ENCODE measurements at places on chromosomes 2 and 18.

- no peak for DNase-seq
These were observed 242.1 kb downstream of the GLI2 start for GRCh38 chr2:120977582-120978358.

- no peak for DNase-seq
These were observed 29.6 kb upstream of the TMEM177 start for GRCh38 chr2:119649364-119649917.

- DNase-seq, result no peak
These were observed 47.4 kb upstream of the BIN1 start for GRCh38 chr2:127154396-127154795.

DNA sequence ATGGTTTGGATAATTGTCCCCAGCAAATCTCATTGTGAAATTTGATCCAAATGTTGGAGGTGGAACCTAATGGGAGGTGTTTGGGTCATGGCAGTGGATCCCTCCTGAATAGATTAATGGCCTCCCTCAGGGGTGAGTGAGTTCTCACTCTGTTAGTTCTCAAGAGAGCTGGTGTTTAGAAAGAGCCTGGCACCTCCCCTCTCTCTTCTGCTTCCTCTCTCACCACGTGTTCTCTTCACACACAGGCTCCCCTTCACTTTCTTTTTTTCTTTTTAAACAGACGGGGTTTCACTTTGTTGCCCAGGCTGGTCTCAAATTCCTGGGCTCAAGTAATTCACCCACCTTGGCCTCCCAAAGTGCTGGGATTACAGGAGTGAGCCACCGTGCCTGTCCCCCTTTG, 111.6 kb upstream of the LTBP1 start:
- DNase-seq, result no peak

DNA sequence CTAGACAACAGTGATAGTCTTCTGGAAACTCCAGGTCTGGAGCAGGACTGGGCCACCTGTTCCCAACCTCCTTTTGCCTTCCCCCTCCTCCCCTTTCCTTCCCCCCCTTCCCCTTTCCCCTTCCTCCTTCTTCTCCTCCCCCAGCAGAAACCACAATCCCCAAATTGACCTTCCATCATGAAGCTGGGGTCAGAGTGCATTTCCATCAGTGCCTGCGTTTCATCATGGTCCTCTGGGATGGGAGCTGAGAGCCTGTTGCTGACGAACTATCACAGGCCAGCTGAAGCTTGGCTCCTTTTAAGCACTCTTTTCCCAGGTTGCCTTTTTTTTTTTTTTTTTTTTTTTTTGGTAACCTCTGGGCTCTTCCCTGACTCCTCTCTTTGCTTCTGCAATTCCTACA, 52.6 kb upstream of the SMAD2 start:
- no peak for DNase-seq

GRCh38 chr2:135840601-135841000, 3.6 kb upstream of the LCT start:
- no peak for DNase-seq

GRCh38 chr18:5534845-5535244, 9.0 kb downstream of the EPB41L3 start:
- DNase-seq, result no peak

GRCh38 chr18:36095936-36096519, 28.7 kb upstream of the RPRD1A start:
- no peak for DNase-seq

DNA sequence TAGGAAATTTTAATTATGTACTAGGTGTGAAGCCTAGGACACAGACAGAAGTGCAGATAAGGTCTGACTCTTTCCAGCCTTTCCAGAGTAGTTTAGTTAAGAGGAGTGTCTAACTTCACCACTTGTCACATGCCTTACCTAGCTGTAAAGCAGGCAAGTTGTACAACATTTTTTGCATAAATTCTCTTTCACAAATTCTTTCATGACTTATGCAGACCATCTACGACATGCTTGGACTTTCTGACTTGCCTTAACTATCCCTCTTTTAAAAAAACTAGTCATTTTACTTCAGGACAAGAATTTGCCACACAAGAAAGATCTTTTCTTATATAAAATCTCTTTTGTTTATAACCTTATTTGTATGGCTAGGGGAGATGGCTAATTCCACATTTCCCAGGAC, 1273.6 kb upstream of the SLC39A10 start:
- no peak for DNase-seq

GRCh38 chr2:145339646-145340045, 819.7 kb upstream of the ZEB2 start:
- no peak for DNase-seq

- DNase-seq, result no peak
These were observed 276.3 kb downstream of the KCNS3 start for GRCh38 chr2:18154812-18155211.

DNA sequence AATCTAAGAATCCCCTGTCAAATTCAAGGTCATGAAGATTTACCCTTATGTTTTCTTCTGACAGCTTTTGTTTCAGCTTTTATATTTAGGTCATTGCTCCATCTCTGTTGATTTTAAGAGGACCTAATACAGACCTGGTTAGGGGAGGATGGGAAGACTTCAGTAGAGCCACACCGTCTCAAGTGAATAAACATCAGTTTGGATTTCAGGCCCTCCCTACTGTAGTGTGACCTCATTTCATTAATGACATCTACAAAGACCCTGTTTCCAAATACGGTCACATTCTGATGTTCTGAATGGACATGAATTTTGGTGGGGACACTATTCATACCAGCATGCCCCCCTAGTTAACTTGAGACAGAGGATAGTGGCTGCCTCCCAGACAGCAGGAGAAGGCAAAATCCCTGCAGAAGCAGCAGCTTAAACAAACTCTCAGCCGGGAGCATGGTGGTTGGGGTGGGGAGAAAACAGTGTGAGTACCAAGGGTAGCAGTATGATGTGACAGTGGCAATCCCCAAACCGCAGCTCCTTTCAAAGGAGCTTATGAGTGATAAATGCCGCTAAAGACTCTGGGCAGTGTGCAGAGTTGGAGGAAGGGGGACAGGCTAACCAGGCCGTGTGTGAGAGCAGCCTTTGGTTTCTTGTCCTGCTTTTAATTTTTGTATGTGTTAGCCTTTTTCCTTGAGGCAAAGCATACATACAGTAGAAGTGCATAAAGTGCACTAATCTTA, 65.9 kb upstream of the TNP1 start:
- DNase-seq, result no peak

- no peak for DNase-seq
These were observed 21.8 kb upstream of the CCDC68 start for GRCh38 chr18:54981076-54981475.

GRCh38 chr2:1308678-1309077, 104.6 kb upstream of the TPO start:
- DNase-seq, result no peak

DNA sequence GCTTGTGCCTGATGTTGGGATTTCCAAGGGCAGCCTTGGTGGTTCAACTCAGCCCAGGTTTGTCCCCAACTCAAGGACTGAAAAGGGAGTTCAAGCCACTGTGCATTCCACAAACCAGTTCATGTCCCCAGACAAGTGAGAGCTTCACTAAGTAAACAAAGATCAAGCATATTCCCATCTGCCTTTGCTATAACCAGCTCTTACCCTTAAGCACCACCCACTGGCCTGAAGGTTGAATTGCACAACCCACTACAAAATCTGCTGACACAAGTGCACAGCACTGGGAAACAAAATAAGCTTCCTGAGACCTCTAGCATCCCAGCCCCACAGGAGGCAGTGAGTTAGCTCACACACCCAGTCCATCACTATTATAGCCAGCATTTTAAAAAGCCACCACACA, 516.7 kb downstream of the NR4A2 start:
- DNase-seq, result no peak

DNA sequence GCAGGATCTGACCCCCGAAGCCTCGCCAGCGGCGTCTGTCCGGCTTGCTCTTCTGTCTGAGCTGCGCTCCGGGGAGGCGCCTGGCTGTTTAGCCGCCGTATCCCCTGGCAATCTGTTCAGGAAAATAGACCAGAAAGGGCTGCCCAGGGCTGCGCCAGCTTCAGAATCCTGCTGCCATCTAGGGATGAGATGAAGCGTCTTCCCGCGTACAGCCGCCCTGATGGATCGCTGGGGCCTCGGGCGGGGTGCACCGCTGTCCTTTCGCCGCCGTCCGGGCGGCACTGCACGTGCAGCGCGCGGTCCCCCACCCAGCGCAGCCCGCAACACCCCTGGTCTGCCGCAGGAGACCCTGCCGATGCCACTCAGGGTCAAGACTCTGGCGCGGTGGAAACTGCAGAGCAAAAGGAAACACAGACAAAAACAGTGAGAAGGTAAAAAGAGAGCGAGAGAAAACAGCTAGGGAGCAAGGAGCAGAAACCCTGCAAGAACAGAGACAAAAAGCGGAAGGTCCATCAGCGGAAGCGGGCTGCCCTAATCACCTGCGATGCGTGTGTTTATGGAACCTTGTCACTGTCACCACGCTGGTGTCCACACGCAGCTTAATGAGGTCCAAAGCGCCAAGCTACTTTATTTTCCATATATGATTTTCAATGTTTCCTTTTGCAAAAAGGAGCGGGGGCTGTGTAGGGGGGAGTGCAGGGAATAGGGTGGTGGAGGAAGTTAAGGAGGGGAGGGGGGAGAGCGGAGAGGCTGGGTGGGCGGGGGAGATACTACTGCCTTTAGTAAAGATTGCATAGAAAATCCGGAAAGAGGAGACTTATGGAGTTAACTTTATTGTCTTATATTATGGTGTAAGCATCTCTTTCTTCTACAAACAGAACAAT, 2113.3 kb upstream of the PIK3C3 start:
- DNase-seq, result no peak

GRCh38 chr2:151020411-151020810, 241.3 kb downstream of the RBM43 start:
- no peak for DNase-seq

GRCh38 chr2:237532160-237532559, 34.2 kb upstream of the PRLH start:
- DNase-seq, result no peak

Data from stimulated activated CD4-positive, alpha-beta T cell treated with anti-CD3 and anti-CD28 coated beads, Interleukin-4, amount 100 ng/mL, for 4 hours (primary cell).